ENCODE measurements at places on chromosomes 4 and X.
A peak's percentile ranks its signal among the peaks of the same experiment; 100 is the strongest.

- DNase-seq = no peak
Observed at GRCh38 chr4:182528819-182529218, 285.6 kb downstream of the TENM3 start.

- no peak for DNase-seq
Observed at GRCh38 chrX:37904833-37905232, 57.5 kb upstream of the DYNLT3 start.

DNA sequence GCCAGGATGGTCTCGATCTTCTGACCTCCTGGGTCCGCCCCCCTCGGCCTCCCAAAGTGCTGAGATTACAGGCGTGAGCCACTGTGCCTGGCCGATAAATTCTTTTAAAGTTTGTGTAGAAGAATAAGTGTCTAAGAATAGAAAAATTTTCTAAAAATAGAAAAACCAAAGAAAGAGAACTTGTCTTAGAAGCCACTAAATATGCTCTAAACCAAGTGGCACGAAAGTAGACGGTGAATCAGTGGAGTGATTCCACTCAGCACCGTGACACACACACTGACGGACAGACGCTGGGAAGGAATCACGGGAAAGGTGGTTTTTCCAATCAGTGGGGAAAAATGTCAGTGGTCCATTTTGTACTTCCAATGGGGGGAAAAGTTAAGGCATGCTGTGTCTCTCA lies 72.7 kb upstream of the PSAPL1 start:
- no peak for DNase-seq

- no peak for DNase-seq
Observed at GRCh38 chr4:95499291-95499696, 49.5 kb downstream of the UNC5C start.

DNA sequence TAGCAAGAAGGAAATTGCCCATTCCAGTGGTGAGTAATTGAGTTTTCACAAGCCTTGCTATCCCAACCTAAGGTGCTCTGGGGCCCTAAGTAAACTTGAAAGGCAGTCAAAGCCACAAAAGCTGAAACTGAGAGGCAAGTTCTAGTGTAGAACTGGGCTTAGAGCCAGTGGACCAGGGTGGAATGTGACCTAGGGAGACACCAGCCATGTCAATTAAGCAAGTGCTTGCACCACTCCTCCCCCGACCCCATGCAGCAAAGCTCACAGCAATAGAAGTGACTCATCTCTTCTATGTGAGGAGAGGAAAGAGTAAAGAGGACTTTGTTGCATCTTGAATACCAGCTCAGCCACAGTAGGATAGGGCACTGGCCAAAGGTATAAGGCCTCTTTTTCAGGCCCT lies 486.1 kb upstream of the POU3F4 start:
- DNase-seq = no peak

GRCh38 chr4:125350470-125351135 lies 35.8 kb downstream of the FAT4 start:
- DNase-seq = no peak

- no peak for DNase-seq
Observed at GRCh38 chr4:154960476-154960875, 179.4 kb downstream of the RBM46 start.

- DNase-seq = no peak
Observed at GRCh38 chr4:186266729-186267456, 904 bp downstream of the F11 start.

GRCh38 chr4:70670332-70671014 lies 4.2 kb upstream of the JCHAIN start:
- DNase-seq = no peak

DNA sequence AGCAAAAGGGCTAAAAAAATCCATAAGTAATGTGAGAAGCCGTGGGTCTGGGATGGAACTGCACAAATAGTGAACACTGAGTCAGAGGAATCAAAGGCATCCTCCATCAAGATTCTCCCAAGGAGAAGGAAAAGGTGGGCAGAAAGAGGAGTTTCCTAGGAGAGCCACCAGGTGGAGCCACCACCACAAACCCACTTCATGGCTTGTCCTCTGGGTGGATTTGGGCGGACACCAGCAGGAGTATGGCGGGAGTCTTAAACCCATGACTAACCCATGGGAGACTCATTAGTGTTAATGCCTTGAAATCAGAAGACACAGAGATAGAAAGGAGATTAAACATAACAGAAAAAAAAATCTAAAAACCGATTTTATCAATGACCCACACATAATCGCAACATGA lies 147.7 kb downstream of the SH3KBP1 start:
- peak; percentile 42 for DNase-seq

GRCh38 chr4:108849611-108850168 lies 86.8 kb upstream of the ETNPPL start:
- DNase-seq = no peak

DNA sequence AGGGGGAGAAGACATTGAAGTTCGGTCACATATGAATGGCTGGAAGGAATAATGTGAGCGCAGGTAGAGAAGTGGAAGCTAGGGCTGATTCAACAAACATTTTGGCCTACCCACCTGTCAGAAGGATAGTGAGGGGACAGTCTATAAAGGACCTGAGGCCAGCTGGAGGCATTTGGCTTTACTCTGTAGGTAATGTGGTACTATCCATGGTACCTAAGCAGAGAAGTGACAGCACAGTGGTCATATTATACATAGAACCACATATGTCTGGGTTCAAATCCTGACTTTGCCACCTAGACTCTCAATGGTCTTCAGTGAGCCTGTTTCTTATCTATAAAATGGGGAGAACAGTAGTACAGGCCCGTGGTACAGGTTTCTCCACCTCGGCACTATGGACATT lies 257.1 kb downstream of the EVC2 start:
- DNase-seq = no peak

DNA sequence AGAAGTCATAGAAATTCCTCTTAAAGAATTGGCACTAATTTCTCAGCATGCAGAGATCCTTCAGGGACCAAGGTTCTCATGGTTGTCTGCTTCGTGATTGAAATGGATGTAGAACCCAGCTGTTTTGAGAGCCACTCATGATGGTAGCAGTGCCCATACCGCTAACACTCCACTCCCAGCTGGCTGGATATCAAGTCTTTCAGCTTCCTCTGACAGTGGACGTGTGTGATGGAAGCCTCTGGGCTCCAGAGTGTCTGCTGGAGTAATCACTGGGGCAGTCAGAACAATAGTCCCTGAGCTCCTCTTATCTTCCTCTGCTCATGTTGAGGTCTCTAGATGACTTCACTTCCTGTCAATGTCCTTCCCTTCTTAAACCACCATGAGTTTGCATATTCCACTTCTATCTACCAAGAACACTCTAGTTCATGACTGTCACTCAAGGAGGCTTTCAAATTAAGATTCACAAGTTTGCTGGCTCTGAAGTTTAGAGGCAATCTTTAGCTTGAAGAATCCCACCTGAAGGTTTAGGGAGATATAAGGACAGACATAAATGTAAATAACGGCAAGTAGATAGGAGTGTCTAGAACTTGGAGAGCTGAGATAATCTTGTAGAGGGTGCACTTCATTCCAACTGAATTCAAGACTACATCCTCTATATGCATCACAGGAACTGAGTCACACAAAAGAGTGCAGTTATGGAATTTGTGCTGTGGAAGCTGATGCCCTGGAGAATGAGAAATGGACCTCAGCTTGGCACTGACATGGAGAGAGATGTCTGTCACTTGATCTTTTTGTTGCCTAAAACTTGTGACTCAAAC lies 64.5 kb upstream of the WDR1 start:
- peak; percentile 56 for DNase-seq

DNA sequence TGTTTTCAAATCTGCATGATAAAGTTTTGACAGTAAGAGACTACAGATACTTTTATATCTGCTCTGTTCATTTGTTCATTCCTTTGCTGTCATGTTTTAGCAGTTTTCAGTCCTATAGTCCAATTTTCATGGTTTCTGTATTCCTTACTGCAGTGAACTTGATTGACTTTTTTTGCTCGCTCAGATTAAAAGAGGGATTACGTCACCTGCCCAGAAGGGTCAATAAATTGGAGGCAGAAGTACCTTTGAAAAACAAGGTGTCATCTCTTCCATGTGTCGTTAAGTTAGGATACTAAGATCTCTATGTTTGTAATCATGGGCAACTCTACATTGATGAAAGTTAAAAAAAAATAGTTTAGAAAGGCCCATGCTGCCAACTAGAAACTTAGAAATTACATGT lies 250.1 kb upstream of the SMIM31 start:
- no peak for DNase-seq

DNA sequence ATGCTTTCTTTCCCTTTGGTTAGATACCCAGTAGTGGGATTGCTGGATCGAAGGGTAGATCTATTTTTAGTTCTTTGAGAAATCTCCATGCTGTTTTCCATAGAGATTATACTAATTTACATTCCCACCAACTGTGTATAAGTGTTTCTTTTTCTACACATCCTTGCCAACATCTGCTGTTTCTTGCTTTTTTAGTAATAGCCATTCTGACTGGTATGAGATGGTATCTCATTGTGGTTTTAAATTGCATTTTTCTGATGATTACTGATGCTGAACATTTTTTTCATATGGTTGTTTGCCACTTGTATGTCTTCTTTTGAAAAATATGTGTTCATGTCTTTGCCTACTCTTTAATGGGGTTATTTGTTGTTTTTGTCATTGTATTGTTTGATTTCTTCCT lies 6.6 kb upstream of the AGA start:
- DNase-seq = no peak

GRCh38 chrX:13937370-13938050 lies 92.2 kb downstream of the GEMIN8 start:
- no peak for DNase-seq

GRCh38 chrX:108090491-108091263 lies 665 bp downstream of the PSMD10 start:
- DNase-seq = no peak

DNA sequence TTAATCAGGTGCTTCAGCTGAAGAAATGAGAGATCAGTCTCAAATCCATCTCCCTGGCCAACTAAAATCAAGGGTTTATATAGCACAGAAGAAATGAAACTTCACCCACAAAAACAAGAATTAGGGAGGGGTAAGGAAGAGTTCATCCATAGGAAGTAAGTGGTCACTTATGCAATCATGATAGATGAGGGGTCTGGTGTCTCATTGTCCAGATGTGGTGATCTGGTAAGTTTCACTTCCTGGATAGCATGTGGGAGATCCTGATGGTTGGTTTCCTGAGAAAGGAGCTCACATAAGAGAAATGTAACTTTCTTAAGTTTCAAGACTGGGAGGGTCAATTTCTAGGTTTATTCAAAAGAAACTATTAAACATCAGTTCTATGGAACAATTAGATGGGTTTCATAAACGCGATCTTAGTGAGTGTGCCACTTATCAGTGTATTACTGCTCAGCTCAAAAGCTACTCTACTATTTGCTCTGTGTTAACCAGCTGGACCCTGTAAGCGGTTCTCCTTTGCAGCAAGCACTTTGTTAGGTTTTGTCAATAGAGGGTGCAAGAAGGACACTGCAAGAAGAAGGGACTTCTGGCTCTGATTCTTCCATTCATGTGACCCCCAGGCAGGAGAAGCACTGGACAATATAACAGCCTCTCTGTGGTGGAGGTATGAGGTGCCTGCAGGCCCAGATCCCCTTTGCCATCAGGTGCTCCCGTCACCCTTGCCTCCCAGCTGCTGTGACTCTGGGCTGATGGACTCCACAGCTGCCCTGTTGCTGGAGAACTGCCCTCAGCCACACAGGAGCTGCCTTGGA lies 35.4 kb upstream of the HPSE start:
- no peak for DNase-seq

GRCh38 chr4:52199574-52200338 lies 148.7 kb downstream of the SPATA18 start:
- DNase-seq = no peak

DNA sequence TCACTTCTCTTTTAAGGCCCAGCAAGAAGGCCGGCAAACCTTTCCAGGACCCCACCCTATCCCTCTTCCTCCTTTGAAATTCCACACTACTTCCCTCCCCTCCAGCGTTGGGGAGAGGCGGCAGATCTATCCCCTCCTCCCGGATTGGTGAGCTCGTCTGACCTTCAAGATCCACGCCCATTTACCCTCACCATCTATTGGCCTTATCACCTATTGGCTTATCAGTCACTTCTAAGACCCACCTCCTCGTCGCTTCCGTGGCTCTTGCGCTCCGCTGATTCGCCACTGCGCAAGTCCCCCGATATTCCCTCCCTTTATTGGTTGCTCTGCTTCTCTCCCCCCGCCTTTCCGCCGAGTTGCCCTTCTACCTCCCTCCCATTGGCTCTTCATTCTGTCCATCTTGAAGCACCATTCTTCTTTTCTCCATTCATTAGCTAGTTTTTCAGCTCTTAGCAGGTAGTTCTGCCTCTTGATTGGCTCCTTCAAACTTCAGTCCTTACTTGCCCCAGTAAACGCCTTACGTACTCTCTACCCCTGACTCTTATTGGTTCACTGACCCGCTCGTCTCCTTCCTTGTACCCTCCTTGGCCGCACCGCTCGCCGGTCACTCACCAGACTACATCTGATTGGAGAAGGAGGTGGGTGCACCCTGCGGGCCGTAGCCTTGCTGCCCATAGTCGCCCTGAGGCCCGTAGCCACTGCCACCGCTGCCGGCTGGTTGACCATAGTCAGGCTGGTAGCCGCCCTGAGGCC lies 4.8 kb upstream of the PRICKLE3 start:
- DNase-seq = peak; percentile 81

- no peak for DNase-seq
Observed at GRCh38 chr4:110454441-110454840, 21.5 kb upstream of the ENPEP start.

GRCh38 chrX:100647095-100647494 lies 3.1 kb downstream of the SRPX2 start:
- DNase-seq = no peak

DNA sequence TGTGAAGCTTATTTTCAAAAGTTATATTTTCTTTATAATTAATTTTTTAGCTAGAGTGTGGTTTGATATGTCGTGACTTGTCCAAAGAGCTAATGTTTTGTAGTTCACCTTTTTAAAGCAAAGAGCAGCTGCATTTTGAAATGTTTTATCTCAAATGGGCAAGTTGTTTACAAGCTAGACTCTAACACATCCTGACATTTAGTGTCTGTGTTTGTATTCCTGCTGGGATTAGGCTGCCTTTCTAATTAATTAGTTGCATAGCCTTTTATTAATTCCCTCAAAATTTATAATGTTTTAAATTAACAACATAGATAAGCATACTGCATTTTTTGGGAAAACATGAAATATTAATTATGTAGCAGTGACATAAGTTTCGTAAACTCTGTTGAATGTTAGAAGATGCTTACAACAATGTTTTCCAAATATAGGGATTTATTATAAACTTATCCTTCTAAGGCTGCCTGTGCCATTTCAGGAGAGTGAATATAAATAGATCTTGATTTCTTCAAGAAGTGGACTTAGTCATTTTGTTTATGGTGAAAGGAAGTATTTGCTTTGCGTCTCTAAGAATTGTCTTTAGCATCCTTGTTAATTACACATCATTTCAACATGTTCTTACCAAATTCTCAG lies 37.7 kb upstream of the NUDT6 start:
- no peak for DNase-seq

GRCh38 chr4:3700223-3700622 lies 66.0 kb upstream of the ADRA2C start:
- no peak for DNase-seq

All from activated T-cell treated with anti-CD3 and anti-CD28 coated beads, Interleukin-2, amount 50 U/mL, for 72 hours (primary cell).